Aorta (tissue), 5 donors: ENCODE measurements at places on chromosomes 4 and X. TPM values are rescaled to one million over a fixed set of nuclear protein-coding genes. Genes with fewer than 3 reads are reported as not detected.

GRCh38 chr4:41135801-41136200 lies 78.5 kb downstream of the APBB2 start:
- DNase-seq: no peak
- H3K27me3 ChIP-seq: no peaks in the 10 kb centered on the region
- H3K36me3 ChIP-seq: no peaks in the 10 kb centered on the region
- H3K4me1 ChIP-seq: peaks cover 3% of the 10 kb centered on the region

GAB1 gene
- 98.0 TPM for total RNA-seq

ZCCHC13 gene
- not detected for total RNA-seq

GRCh38 chr4:136383082-136383481 lies 1149.2 kb downstream of the PCDH18 start:
- no peak overlapping the region for H3K27ac ChIP-seq
- no peaks in the 10 kb centered on the region for H3K4me1 ChIP-seq
- no peak for DNase-seq
- no peaks in the 10 kb centered on the region for H3K27me3 ChIP-seq

GRCh38 chr4:38049545-38050170 lies 89.5 kb downstream of the PTTG2 start:
- H3K4me1 ChIP-seq: peaks cover 2% of the 10 kb centered on the region
- H3K4me3 ChIP-seq: no peak overlapping the region

DNA sequence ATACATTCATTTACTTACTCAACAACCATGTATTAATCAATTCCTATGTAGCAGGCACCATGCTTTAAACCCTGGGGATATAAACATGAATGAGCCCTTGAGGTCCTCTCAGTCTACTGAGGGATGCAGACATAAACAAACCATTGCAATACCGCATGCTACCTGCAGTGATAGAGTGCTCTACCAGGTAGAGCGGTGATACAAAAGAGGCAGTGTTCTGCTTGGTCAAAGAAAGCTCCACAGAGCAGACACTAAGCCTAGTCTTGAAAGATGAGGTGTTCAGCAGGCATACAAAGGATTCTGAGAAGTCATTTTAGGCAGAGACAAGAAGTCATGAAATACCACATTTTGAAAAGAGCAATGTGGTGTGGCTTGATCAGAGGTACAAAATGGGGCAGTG lies 26.9 kb upstream of the AMOT start:
- no peak for DNase-seq
- no peaks in the 10 kb centered on the region for H3K36me3 ChIP-seq

DNA sequence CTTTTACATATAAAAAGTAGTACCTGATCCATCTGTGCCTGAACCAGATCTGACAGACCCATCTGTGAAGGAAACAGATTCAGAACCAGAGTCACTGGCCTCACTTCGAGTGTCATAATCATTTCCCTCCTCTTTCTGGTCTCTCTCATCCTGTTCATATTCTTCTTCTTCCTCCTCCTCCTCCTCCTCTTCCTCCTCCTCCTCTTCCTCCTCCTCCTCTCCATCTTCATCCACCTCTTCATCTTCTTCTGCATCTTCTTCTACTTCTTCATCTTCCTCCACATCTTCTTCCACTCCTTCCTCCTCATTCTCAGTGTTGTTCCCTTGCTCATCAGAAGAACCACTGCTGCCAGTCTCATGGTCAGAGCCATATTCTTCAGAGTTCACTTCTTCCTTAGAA lies 12.9 kb downstream of the YTHDC1 start:
- H3K27ac ChIP-seq: no peak overlapping the region
- DNase-seq: no peak
- no peaks in the 10 kb centered on the region for H3K36me3 ChIP-seq

DNA sequence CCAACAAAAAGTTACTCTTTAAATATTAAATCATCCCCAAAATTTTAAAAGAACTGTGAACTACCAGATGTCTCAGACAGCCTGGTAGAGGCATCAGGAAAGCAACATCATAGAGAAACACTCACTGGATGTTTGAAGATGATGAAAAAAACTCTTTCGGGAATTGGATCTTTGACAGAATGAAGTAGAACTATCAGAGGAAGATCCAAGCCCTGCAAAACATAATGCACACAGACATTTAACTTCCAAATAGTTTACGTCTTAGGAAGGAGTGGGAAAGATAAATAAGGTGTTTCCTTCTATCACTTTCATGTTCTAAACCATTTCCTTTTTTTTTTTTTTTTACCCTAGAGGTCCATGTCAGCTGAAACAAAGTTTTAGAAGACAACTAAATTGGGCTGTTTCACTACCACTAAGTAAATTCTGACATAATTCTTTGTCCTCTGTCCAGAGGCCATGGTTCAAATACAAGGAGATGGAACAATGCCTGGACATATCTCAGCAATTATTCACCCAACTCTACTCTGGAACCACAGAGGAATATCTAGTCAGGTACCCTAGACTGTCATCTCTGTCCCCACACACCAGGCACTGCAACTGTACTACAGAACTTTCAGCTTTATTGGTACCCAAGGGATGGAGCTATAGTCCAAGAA lies 217.7 kb upstream of the INTU start:
- no peak overlapping the region for H3K4me3 ChIP-seq
- no peak overlapping the region for H3K27ac ChIP-seq
- no peaks in the 10 kb centered on the region for H3K4me1 ChIP-seq
- H3K36me3 ChIP-seq: no peaks in the 10 kb centered on the region

HPF1 gene
- 22.5 TPM for total RNA-seq

GRCh38 chr4:111960241-111960667 lies 185.0 kb upstream of the FAM241A start:
- DNase-seq: no peak
- no peak overlapping the region for H3K4me3 ChIP-seq
- H3K27me3 ChIP-seq: no peaks in the 10 kb centered on the region
- no peak overlapping the region for H3K27ac ChIP-seq
- no peaks in the 10 kb centered on the region for H3K36me3 ChIP-seq

GRCh38 chr4:42080306-42080705 lies 72.1 kb downstream of the BEND4 start:
- no peak overlapping the region for H3K4me3 ChIP-seq
- H3K36me3 ChIP-seq: peaks cover 2% of the 10 kb centered on the region
- H3K27me3 ChIP-seq: no peaks in the 10 kb centered on the region

DNA sequence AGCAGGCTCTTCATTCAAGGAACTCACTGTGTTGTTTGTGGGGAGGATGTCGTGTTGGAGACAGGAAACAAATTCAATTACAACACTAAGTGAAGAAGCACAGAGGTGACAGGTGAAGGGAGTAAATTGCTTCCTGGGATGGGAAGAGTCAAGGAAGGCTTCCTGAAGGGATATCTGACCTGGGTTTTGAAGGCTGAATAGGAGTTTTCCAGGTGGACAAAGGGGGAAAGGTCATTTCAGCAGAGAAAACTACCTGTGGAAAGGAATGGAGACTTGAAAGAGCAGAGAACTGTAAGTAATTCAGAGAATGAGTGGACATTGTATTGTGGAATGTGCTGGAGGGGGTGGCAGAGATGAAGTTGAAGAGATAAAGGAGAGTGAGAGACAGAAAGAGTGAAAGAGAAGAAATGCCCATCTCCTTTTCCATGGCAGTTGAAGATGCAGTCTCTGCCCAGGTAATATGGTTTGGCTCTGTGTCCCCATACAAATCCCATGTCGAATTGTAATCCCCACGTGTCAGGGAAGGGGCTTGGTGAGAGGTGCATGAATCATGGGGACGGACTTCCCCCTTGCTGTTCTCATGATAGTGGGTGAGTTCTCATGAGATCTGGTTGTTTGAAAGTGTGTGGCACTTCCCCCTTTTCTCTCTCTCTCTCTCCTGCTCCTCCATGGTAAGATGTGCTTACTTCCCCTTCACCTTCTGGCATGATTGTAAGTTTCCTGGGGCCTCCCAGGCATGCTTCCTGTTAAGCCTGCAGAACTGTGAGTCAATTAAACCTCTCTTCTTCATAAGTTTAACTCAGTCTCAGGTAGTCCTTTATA lies 205.7 kb upstream of the BCOR start:
- no peaks in the 10 kb centered on the region for H3K27me3 ChIP-seq
- H3K4me1 ChIP-seq: no peaks in the 10 kb centered on the region
- H3K27ac ChIP-seq: no peak overlapping the region
- H3K4me3 ChIP-seq: no peak overlapping the region
- no peak for DNase-seq

DNA sequence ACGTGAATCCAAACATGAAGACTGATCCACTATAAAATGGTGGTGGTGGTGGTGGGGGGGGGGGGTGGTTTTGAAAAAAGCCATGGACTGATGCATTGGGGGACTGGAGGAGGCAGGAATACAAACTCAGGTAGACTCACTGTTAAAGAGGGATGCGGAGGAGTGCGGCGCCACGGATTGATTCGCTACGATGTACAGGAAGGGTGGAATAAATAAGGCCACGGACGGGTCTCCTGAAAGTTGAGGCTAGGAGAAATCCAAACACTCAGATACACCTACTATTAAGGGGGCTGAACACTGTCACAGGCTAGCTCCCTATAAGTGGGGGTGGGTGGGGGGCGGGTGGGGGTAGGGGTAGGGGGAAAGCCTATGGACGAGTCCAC lies 591 bp downstream of the ELK1 start:
- no peak overlapping the region for H3K27ac ChIP-seq
- no peaks in the 10 kb centered on the region for H3K27me3 ChIP-seq
- H3K36me3 ChIP-seq: no peaks in the 10 kb centered on the region
- peak overlapping the region; percentile 15 for H3K4me3 ChIP-seq
- DNase-seq: no peak

- no peaks in the 10 kb centered on the region for H3K36me3 ChIP-seq
- H3K27me3 ChIP-seq: no peaks in the 10 kb centered on the region
- H3K4me3 ChIP-seq: no peak overlapping the region
- H3K27ac ChIP-seq: no peak overlapping the region
Observed at GRCh38 chr4:110753466-110753865, 130.6 kb upstream of the PITX2 start.

GRCh38 chr4:54657551-54658251 lies at the start of gene KIT:
Gene KIT, plus strand, starts transcription at chr4:54657957. Its CDS starts 58 bp downstream, at chr4:54658015.
- H3K36me3 ChIP-seq: no peaks in the 10 kb centered on the region
- H3K4me3 ChIP-seq: peak within 1 kb of the TSS; percentile 63
- H3K27ac ChIP-seq: no peak within 1 kb of the TSS
- H3K27me3 ChIP-seq: no peaks in the 10 kb centered on the region

VEGFC gene
- 25.3 TPM for total RNA-seq

DNA sequence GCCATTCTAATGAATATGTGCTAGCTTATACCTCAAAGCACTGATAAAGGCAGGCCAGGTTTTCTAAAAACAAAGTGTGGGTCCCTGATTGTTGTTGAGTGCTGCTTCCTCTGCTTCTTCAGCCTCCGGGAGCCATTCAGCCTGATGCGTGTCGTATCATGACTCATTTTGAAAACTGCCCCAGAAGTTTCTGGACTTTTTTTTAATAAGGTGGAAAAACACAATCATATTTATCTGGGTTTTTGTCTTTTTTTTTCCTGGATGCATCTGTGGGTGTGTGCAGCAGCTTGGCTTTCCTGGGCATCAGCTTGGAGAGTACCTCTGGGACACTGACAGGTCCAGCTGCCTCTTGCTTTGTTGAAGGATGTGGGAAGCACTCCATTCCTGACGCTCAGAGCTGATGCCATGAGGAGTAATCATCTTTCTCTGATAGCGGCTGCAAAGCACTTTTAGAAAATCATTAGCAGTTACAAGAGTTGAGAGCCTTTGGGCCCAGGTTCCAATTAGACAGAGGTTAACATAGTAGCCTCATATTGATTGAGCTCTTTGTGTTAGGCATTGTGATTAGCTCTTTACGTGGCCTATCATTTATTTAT lies 66.9 kb downstream of the PARM1 start:
- H3K4me1 ChIP-seq: peaks cover 7% of the 10 kb centered on the region
- no peaks in the 10 kb centered on the region for H3K36me3 ChIP-seq
- H3K27ac ChIP-seq: no peak overlapping the region
- no peaks in the 10 kb centered on the region for H3K27me3 ChIP-seq
- H3K4me3 ChIP-seq: no peak overlapping the region

TDO2 gene
- total RNA-seq: not detected

DNA sequence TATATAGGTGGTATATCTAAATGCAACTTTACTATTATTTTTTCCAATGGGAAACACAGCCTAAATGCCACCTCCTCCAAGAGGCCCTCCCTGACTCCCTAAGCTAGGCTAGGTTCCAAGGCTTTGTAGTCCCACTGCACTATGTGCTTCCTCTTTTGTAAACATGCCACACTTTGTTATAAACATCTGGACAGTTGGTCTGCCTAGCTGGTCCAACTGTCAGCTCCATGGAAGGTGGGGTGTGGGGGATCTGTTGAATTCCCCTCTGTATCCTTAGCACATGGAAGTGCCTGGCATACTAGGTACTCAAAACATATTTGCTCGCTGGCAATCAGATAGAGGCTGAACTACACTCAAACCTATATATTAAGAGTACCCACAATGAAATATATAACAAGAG lies 63.4 kb downstream of the SLC9A7 start:
- no peak overlapping the region for H3K27ac ChIP-seq
- no peaks in the 10 kb centered on the region for H3K36me3 ChIP-seq
- H3K4me1 ChIP-seq: no peaks in the 10 kb centered on the region
- no peak overlapping the region for H3K4me3 ChIP-seq

DNA sequence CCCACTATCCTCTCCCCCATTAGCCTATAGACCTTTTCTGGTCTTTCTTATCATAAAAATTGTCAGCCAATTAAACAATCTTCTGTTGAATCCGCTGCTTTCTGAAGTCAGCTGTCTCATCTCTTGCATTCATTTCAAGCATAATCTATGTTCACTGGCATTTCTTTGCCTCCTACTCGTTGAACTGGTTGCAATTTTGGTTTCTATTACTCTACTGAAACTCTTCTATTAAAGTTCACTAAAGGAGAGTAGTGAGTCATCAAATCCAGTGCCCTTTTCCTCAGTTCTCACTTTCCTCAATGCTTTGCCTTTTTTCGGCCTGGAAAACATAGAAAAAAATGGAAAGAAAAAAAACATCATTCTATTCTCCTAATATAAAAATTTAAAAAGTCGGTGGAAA lies 23.9 kb upstream of the CXCL13 start:
- H3K4me3 ChIP-seq: no peak overlapping the region
- peaks cover 2% of the 10 kb centered on the region for H3K4me1 ChIP-seq
- no peaks in the 10 kb centered on the region for H3K27me3 ChIP-seq
- H3K36me3 ChIP-seq: no peaks in the 10 kb centered on the region
- H3K27ac ChIP-seq: no peak overlapping the region

GRCh38 chr4:3818371-3818770 lies 52.2 kb downstream of the ADRA2C start:
- H3K36me3 ChIP-seq: no peaks in the 10 kb centered on the region
- DNase-seq: no peak
- H3K27ac ChIP-seq: no peak overlapping the region
- H3K4me1 ChIP-seq: no peaks in the 10 kb centered on the region
- no peak overlapping the region for H3K4me3 ChIP-seq

GAGE1 gene
- not detected for total RNA-seq

DUSP21 gene
- total RNA-seq: not detected

BLTP1 gene
- 106 TPM for total RNA-seq

GRCh38 chr4:188092824-188093223 lies 16.6 kb downstream of the TRIML2 start:
- H3K4me1 ChIP-seq: no peaks in the 10 kb centered on the region
- no peak overlapping the region for H3K4me3 ChIP-seq
- H3K27ac ChIP-seq: no peak overlapping the region
- no peaks in the 10 kb centered on the region for H3K36me3 ChIP-seq
- DNase-seq: no peak
